Activated CD8-positive, alpha-beta memory T cell treated with anti-CD3 and anti-CD28 coated beads, Interleukin-2, amount 50 U/mL, for 4 hours (primary cell): ENCODE measurements at places on chromosomes 5 and 9.
A peak's percentile ranks its signal among the peaks of the same experiment; 100 is the strongest.

DNA sequence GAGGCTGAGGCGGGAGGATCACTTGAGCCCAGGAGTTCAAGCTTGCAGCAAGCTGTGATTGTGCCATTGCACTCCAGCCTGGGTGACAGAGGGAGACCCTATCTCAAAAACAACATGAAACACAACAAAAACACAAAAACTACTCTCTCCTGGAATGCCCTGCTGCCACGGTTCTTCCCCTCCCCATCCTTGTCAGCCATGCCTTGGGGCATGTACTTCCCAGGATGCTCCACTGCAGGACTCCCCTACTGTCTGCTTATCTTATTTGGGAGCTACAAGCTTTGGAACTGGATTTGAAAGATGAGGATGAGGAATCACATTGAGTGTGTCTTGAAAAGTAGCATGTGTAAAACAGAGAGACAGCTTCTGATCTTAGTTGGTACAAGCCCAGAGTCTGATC lies 40.1 kb upstream of the KIAA1958 start:
- DNase-seq = no peak

DNA sequence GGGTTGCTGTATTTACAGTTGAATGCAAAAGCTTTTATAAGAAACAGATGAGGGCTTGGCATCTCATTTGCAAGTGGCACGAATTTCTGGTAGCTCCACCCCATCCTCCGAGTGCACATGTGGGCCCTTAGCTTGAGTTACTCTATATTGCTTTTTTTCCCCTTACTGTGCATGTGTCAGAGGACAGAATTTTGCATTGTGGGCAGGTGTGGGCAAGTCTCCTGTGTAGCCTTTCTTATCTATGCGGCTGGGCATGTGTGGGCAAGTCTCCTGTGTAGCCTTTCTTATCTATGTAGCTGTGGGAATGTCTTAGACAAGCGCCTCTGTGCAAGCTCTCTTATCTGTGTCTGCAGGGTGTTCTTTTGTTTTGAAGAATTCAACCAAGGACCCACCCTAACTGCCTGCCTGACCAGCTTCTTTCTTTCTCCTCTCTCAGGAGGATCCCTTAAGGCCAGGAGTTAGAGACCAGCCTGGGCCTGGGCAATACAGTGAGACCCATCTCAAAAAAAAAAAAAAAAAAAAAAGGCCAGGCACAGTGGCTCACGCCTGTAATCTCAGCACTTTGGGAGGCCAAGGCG lies 34.1 kb upstream of the SIL1 start:
- no peak for DNase-seq

- peak; percentile 33 for DNase-seq
These were observed 71.8 kb upstream of the MAMDC2 start for GRCh38 chr9:69971643-69972449.

- no peak for DNase-seq
These were observed 11.2 kb upstream of the EGR1 start for GRCh38 chr5:138454121-138454520.

GRCh38 chr9:137030006-137030405 lies 1.9 kb downstream of the FUT7 start:
- no peak for DNase-seq

DNA sequence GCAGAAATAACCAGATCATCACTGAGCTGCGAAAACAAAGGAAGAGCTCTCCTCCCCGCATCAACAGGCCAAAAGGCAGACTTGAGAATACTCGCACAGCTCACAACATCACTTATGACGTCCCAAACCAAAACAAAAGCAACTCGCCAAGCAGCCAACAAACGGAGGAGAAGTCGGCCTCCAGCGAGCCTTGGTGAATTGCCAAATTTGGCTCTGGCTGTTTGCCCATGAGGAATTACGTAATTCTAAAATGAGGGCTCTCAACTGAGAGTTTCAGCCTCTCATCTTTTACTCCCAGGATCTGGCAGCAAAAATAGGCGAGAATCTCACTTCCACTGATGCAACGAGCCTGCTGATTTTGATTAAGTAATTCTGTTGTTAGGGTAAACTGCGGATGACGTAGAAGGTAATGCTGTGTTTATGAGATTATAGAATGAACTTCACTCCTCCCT lies 51.7 kb upstream of the SEMA6A start:
- DNase-seq = no peak

- no peak for DNase-seq
These were observed 24.7 kb downstream of the ZFR start for GRCh38 chr5:32419791-32420190.

DNA sequence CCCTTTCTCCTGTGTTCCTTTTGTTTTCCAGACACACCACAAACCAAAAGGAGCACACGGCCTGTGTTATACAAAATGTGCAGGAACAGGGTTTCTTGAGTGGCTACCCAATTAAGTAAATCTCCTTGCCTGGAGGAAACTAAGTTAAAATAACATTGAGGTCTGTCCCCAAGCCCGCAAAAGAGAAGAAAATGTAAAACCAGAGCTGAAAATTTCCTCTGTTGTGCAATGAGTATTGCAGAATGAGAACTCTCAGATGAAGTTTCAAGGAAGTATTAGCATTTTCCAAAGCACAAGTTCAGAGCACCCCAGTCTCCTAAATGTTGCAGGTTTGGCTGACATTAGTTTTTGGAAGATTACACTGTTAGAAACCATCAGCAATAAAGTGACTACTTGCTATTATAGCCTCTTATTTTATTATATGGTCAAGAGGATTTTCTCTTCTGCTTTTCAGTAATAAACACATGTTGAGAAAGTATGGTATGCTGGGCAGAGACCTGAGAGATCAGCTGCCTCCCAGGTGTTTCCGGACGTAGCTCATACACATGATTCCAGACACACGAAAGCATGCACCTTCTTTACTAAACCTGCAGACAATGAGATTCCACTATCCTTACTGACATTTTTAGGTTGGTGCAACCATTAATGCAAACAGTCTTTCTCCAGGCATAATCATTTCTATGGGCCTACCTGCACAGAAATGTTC lies 161.3 kb downstream of the SNCAIP start:
- DNase-seq = no peak

GRCh38 chr5:147332658-147333057 lies 97.8 kb downstream of the STK32A start:
- no peak for DNase-seq

- DNase-seq = no peak
These were observed 229.4 kb downstream of the CDK5RAP2 start for GRCh38 chr9:120350596-120350995.

- no peak for DNase-seq
These were observed 15.8 kb downstream of the ERGIC1 start for GRCh38 chr5:172849606-172850453.

GRCh38 chr5:88831816-88832215 lies 51.2 kb downstream of the MEF2C start:
- no peak for DNase-seq

DNA sequence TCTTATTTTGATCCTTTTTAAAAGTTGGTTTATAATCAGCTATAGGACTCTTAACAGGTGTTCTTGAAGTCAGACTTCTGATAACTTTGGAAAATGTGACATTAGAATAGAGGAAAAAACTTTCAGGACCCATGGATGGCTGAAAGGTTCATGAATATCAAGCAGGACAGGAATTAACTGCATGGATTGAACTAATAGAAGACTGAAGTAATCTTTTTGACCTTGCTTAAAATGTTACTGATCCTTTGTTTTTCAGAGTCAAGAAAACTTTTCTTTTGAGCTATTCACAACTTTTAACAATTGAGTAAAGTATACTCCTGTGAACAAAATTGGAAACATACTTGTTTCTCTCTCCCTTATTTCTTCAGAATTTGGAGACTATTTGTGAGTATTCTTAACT lies 79.2 kb downstream of the PLK2 start:
- DNase-seq = no peak

- no peak for DNase-seq
These were observed 599.6 kb upstream of the GRAMD2B start for GRCh38 chr5:125823572-125823971.

DNA sequence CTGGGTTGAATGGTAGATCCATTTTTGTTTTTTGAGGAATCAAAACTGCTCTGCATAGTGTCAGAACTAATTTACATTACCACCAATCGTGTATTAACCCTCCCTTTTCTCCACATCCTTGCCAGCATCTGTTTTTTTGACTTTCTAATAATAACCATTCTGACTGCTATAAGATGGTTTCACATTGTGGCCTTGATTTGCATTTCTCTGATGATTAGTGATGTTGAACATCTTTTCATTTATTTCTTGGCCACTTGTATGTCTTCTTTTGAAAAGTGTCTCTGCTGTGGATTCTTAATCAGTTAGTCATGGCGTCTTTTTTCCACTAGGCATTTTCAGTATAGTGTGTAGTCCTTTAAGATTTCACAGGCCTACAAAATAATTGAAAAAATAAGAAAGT lies 2144.3 kb upstream of the C9orf72 start:
- DNase-seq = no peak

DNA sequence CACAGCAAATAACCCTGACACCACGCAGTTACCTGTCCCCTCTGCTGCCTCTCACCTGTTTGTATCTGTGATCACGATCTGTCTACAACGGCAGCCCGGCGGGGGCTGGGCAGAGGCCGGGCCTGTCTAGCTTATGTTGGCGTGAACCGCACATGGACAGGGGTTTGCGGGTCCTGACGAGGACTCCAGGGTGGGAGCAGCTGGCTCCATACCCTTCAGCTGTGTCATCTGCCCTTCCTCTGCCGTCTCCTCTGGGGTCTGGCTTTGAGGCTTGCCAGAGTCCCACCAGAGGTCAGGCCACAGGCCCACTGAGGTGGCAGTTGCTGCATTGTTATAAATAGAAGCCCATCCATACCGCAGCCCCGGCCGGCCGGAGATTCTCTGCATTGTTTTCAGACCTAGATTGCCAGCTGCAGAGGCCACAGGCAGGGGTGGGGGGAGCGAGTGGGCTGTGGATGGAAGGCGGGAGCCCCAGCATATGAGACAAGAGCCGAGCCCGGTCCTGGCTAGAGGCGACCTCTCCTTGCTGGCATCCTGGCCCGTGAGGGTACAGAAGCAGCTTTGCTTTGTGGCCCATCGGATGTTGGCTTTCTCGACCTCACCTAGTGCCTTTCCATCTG lies 37.8 kb downstream of the FAM78A start:
- DNase-seq = no peak

DNA sequence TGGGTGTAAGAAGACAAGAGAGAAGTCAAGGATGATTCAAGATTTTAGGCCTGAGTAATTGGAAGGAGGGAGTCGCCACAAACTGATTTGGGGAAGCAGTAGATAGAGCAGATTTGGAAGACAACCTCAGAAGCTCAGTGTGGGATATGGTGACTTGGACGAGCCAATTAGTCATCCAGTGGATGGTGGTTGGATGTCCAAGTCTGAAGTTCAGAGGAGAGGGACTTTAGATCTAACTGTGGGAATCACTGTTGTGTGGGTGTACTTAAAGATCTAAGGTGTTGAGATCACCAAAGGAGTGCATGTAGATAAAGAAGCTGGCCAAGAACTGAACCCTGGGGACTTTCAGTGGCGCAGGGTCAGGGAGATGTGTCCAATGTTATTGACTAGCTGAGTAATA lies 2.2 kb downstream of the IDNK start:
- no peak for DNase-seq

GRCh38 chr9:129013674-129014073 lies 14.5 kb downstream of the SH3GLB2 start:
- no peak for DNase-seq

DNA sequence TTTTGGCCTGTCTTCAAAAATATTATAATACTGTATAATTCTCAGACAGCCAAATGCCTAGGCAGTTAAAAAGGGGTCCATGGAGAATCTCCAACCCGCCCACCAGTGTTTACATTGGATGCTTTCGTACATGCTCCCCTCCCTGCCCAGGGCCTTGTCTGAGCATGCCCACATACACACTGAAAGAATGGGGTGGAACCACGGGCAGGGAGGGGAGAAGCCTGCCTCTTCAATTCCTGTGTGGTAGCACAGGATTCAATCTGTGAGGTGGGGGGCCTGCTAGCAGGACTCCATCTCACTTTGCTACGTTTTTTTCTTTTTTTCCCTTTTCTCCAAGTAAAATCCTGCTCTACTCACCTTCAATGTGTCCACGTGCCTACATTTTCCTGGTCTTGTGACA lies 314.7 kb upstream of the GRAMD2B start:
- no peak for DNase-seq

DNA sequence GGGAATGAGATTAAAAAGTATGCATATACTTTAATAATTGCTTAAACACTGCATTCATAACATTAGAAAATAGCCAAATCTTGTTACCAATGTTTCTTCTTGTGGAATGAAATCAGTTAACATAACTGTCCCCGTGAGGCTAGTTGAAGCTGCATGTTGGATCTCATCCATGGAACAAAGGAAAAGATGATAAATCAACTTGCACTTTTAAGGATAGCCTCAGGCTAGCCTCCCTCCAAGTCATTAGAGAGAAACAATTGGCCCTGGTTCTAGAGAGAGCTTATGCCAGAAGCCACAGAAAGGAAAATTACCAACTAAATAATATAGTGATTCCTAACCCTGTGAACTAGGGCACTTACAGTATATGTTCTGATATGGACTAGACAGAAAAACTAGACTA lies 66.9 kb downstream of the GRIN3A start:
- DNase-seq = no peak

DNA sequence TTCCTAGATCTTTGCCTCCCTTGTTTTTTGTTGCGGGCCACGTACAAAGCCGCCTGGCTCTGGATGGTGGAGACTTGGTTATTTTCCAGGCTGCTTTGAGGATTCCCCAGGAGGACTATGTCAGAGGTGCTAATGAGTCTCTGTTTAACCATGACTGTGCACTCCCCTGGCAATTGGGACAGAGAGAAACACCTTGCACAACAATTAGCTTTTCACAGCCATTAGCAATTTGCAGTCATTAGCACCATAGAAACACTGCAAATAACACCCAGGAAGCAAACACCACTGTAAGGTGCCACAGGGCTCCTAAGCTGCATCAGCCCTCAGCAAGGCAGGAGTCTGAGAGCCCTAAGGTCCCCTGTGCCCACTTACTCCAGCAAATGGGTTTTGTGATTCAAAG lies 201.0 kb upstream of the VLDLR start:
- no peak for DNase-seq

DNA sequence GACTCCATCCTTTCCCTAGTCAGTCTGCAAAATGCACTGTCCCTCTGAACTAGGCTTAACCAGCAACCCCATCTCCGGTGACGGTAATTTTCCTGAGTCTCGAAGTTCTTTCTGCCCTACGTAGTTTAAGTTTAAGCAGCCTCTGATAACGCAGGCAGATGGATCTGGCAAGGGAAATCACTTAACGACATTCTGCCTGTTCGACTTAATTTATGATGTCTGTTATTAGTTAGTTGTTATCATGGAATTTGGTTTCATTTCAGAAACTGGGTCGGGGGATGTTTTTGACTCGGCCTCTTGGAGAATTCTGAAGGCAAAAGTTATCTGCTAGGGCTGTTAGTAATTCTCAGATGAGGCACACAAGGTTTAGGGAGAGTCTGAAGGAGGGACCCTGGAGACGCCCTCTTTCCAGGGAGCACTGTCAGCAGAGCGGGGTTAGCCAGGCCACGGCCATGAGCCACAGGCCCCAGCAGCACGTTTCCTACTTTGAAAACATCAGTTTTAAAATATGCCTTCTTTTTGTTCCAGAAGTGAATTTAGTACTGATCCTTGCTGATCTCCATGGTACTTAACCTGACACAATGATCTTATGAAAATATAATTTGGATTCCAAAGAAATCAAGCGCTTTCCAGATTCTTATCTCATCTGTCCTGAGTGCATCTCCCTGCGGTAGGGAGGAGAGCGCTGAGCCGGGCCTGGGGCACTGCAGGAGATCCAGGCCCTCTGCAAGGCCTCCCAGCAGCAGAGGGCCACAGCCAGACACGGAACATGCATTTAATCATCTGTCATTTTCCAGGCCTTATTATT lies 171.0 kb upstream of the OTULINL start:
- DNase-seq = no peak

GRCh38 chr9:34158362-34158869 lies 20.4 kb upstream of the UBAP1 start:
- DNase-seq = no peak

- DNase-seq = no peak
These were observed 3.8 kb upstream of the TOR4A start for GRCh38 chr9:137273611-137274320.
